Activated CD8-positive, alpha-beta memory T cell treated with anti-CD3 and anti-CD28 coated beads for 1 hour (primary cell): ENCODE measurements at places on chromosomes 12 and 14.

DNA sequence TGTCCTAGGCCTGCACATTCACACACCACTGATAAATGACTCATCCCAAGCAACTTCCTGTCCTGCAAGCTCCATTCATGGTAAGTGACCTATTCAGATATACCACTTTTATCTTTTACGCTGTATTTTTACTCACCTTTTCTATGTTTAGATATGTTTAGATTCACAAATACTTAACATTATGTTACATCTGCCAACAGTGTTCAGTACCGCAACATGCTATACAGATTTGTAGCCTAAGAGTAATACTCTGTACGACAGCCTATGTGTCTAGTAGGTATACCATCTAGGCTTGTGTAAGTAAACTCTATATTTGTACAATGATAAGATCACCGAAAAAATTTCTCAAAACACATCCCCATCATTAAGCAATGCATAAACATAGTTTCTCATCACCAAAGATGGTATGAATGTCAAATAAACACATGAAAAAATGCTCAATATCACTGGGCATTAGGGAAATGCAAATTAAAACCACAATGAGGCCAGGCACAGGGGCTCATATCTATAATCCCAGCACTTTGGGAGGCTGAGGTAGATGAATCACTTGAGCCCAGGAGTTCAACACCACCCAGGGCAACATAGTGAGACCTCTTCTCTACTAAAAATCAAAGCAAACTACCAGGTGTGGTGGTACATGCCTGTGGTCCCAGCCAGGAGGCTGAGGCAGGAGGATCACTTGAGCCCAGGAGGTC lies 20.7 kb downstream of the ATXN2 start:
- no peak for DNase-seq

GRCh38 chr12:65859519-65859918 lies 35.2 kb downstream of the HMGA2 start:
- no peak for DNase-seq

GRCh38 chr12:104630230-104630670 lies 173.5 kb downstream of the CHST11 start:
- no peak for DNase-seq

GRCh38 chr12:46377678-46378077 lies 5.1 kb upstream of the SLC38A2 start:
- DNase-seq = no peak

- DNase-seq = no peak
These were observed 380.0 kb downstream of the LRFN5 start for GRCh38 chr14:41986700-41987099.

- no peak for DNase-seq
These were observed 12.9 kb downstream of the BCL2L14 start for GRCh38 chr12:12083688-12084087.

- DNase-seq = no peak
These were observed 137.3 kb downstream of the FOXN3 start for GRCh38 chr14:89279649-89280232.

DNA sequence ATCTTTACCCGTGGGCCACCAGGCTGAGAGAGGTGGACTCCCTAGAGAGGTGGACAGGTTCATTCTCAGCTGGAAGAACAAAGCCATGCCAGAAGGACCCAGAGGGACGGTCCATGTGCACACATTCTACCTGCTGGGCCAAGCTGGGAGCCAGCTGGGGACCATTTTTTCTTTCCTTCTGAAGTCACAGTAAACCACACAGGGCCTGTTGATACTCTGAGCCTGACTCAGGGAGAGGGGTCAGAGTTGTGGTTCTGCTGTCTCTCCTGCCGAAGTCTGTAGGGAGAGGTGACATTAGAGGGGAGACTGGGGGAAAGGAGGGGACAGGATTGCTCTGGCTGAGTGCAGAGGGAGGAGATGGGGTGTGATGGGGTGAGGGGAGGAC lies 148.6 kb downstream of the TSPAN9 start:
- DNase-seq = no peak

GRCh38 chr12:38118632-38119031 lies 197.9 kb upstream of the ALG10B start:
- DNase-seq = no peak
